ENCODE measurements at places on chromosomes 4 and X. TPM values are rescaled to one million over a fixed set of nuclear protein-coding genes. Genes with fewer than 3 reads are reported as not detected.

- no peak for DNase-seq
Observed at GRCh38 chr4:47466056-47466785, 2.7 kb upstream of the COMMD8 start.

- DNase-seq = no peak
Observed at GRCh38 chr4:61770456-61770855, 570.3 kb downstream of the ADGRL3 start.

DNA sequence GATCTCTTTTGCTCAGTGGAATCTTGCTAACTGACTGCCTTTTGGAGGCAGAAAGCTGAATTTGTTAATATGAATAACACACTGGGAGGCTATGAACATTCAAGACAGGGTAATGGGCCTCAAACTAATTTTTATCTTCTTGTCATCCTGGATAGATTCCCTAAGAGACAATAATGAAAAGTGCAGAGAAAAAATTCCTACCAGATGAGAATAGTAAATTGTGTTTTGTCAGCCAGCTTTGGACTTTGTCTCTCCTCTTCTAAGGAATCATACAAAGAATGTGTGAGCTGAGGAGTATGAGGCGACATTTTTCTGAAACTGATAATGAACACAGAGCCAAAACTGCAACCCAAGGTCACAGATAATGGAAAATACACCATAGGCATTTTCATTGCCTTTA, 649.3 kb downstream of the IQCM start:
- DNase-seq = no peak

DNA sequence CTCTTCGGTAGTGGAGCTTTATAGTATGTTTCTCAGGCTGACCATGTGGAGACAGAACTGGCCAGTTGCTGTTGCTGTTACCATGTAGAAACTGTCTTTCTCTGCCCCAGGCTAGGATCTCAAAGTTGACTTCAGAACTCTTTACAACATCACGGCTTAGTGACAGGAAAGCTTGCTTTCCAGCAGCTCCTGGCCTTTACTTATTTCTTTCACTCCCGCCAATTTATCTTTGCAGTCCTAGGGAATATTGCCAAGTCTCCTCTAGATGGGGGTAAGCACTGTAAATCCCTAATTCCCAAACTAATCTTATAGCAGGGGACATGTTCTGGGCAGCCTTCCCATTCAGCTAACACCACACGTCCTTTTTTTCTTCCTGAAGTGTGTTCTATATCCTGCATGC, 631.6 kb downstream of the SPRY1 start:
- DNase-seq = no peak

- DNase-seq = no peak
Observed at GRCh38 chr4:177964693-177965168, 522.5 kb upstream of the AGA start.

- no peak for DNase-seq
Observed at GRCh38 chr4:10021653-10022023, 341 bp upstream of the SLC2A9 start.

GRCh38 chrX:37594755-37595382, 23.4 kb downstream of the LANCL3 start:
- DNase-seq = no peak

DNA sequence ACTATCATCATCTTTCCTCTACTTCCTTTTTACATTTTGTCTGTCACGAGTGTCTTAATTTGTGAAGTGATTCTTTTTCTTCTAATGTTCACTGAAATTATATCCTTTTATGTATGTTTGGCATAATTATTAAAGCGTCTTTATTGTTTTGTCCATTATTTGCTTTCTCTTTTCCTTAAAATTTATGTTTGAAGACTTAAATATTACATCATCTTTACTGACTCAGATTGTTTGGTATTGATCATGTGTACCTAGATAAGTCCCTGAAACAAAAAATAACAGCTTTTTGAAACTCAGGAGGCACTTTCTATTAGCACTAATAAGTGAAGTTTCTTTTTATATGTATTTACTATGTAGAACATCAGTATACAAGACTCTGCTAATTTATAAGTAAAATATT, 120.1 kb downstream of the RAP1GDS1 start:
- no peak for DNase-seq

DNA sequence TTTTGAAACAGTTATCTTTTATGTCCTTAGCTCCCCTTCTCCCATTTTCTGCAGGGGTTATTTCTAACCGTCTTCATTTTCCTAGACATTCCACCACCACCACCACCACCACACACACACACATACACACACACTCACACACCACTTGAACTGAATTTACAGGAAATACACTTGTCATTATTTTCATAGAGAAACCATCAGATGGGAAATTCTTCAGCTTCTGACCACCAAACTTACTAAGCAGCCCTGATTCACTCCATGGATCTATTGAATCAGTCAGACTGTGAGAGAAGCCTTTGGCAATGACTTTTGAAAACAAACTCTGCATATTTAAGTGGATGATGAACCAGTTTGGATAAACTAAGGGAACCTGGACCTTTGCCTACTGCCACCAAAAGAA, 210.1 kb upstream of the NHS start:
- no peak for DNase-seq

- no peak for DNase-seq
Observed at GRCh38 chrX:47059142-47059874, 18.9 kb upstream of the RGN start.

- DNase-seq = no peak
Observed at GRCh38 chrX:24879679-24880078, 136.1 kb downstream of the ARX start.

GRCh38 chr4:84753321-84753972, 170.5 kb downstream of the CDS1 start:
- DNase-seq = no peak

DNA sequence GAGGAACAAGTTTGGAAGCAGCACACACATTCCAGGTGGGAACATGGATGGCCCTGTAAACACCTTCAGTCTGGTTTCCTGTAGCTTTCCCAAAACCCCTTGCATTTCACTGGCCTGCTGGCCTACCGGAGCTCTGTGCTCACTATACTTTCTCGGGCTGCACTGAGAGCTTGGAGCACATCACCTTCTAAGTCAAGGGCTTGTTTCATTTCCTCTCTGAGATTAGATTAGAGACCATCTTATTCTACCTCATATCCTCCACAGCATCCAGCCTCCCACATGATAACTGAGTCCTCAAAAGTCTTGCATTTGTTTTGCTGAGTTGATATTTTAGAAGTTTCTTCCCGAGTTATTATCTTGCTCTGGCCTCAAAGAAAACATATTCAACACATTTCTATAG, 147.7 kb downstream of the RASL11B start:
- no peak for DNase-seq

- DNase-seq = no peak
Observed at GRCh38 chrX:111511477-111511876, at the start of gene SERTM2. TSS of gene SERTM2 (plus strand) at chrX:111511645. CDS start at chrX:111518858, 7,213 bp downstream.

DNA sequence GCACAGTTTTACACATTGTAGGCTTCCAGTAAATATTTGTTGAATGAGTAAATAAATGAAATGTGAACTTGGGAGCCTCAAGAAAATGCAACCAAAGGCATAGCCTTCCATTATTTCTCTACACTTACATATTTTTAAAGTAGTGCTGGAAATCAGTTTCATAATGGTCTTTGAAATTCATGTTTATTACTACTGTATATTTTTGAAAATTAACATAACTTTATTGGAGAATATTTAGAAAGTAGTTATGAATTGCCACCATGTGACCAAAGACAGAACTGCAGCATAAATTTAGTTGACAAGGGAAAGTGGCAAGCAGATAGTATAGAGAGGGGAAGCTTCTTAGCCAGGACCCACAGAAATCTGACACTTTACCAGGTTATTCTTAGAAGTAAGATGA, 6.4 kb downstream of the TCEAL8 start:
- DNase-seq = no peak

The AMMECR1 gene
- 7.5 TPM for total RNA-seq

The ENOX2 gene
- 9.9 TPM for total RNA-seq

The PABPC1L2B gene
- total RNA-seq = not detected

The TREX2 gene
- total RNA-seq = 0.42 TPM

The DCAF12L2 gene
- total RNA-seq = not detected
